ENCODE measurements at places on chromosomes 5 and 9. TPM values are rescaled to one million over a fixed set of nuclear protein-coding genes. Genes with fewer than 3 reads are reported as not detected.

- peaks cover 57% of the 10 kb centered on the region for H3K4me1 ChIP-seq
- no peak for DNase-seq
- no peak overlapping the region for H3K4me3 ChIP-seq
- H3K27me3 ChIP-seq: no peaks in the 10 kb centered on the region
- H3K27ac ChIP-seq: no peak overlapping the region
- H3K36me3 ChIP-seq: no peaks in the 10 kb centered on the region
These were observed 15.2 kb downstream of the TGFBR1 start for GRCh38 chr9:99119976-99120655.

DNA sequence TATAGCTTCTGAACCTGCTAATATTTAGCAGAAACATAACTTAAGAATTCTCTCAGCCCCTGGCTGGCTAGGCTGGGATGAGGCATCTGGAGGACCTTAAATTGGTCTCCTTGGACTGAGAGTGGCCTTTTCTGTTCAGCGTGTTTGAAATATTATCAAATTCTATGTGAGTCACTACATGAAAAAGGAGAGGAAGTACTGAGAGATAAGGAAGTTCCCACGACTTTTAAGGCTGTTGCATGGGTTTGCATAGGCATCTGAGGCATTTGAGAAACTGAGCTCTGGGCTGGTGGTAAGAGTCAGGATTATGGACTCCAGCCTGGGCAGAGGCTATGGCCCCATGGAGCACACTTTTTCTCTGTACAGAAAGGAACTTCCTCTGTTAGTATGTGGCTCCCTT is 816.2 kb upstream of the GRAMD2B start:
- no peaks in the 10 kb centered on the region for H3K4me1 ChIP-seq
- H3K36me3 ChIP-seq: no peaks in the 10 kb centered on the region
- H3K27ac ChIP-seq: no peak overlapping the region
- H3K4me3 ChIP-seq: no peak overlapping the region
- H3K27me3 ChIP-seq: no peaks in the 10 kb centered on the region
- no peak for DNase-seq

- no peaks in the 10 kb centered on the region for H3K27me3 ChIP-seq
- H3K4me1 ChIP-seq: no peaks in the 10 kb centered on the region
- H3K36me3 ChIP-seq: no peaks in the 10 kb centered on the region
- H3K27ac ChIP-seq: no peak overlapping the region
- no peak overlapping the region for H3K4me3 ChIP-seq
- no peak for DNase-seq
These were observed 82.5 kb downstream of the TARS1 start for GRCh38 chr5:33523208-33523771.

Gene LCN15
- 0.41 TPM for total RNA-seq

Gene INSL4
- not detected for total RNA-seq
